ENCODE measurements at places on chromosomes 3 and 15.
A peak's percentile ranks its signal among the peaks of the same experiment; 100 is the strongest.

DNA sequence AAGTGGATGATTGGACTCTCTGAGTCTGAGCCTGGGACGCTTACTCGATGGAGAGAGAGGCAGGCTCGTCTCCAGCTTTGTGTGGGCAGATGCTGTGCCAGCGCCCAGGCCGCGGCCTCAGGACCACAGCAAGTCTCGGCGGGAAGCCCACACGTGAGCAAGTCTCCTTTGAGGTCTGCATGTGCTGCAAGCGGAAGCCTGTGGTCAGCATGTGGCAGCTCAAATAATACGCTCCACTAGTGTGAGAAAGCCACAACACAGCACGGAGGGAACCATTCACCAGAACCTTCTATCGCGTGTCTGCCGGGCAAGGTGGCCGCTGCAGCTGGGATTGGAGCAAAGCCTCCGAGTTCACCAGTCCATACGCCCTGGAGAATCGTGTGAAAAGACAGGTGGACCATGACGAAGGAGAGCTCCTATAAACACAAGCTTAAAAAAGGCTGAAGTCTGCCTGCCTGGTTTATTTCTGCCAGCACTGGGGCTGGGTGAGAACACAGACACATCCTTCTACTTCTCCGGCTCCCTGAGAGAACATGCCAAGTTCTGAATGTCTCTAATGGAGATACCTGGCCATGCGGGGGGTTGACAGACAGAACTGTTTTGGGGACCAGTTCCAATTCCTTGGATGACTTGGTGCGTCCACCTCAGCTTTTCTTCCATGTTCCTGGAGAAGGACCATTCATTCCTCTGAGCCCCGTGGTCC is 82.0 kb upstream of the LRIG1 start:
- no peak overlapping the region for H3K4me3 ChIP-seq
- peaks cover 5% of the 10 kb centered on the region for H3K27me3 ChIP-seq
- peak overlapping the region; percentile 10 for H3K27ac ChIP-seq

- H3K27me3 ChIP-seq = peaks cover 12% of the 10 kb centered on the region
- H3K27ac ChIP-seq = no peak overlapping the region
- H3K36me3 ChIP-seq = no peaks in the 10 kb centered on the region
- peaks cover 34% of the 10 kb centered on the region for H3K4me1 ChIP-seq
Measured at GRCh38 chr15:78343276-78344060, 3.3 kb downstream of the CRABP1 start.

DNA sequence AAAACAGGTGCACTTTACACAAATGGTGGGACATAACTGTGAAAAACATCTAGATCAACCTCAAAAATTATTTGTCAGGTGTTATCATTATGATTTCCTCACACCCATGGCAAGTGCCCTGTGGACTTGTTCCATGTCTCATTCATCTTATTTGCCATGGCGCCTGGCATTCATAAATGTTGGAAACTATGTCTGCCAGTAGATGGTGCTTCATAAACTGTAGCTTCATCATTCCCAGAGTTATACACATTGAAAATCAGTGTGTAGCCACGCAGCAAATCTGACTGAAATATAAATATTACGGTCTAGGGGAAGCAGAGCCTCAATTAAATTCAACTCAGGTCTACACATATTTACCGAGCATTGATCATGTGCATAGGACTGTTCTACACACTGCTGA is 90.7 kb downstream of the IMPG2 start:
- H3K27ac ChIP-seq = no peak overlapping the region
- H3K36me3 ChIP-seq = no peaks in the 10 kb centered on the region
- no peak for DNase-seq
- H3K27me3 ChIP-seq = no peaks in the 10 kb centered on the region
- H3K4me1 ChIP-seq = peaks cover 6% of the 10 kb centered on the region
- no peak overlapping the region for H3K4me3 ChIP-seq

DNA sequence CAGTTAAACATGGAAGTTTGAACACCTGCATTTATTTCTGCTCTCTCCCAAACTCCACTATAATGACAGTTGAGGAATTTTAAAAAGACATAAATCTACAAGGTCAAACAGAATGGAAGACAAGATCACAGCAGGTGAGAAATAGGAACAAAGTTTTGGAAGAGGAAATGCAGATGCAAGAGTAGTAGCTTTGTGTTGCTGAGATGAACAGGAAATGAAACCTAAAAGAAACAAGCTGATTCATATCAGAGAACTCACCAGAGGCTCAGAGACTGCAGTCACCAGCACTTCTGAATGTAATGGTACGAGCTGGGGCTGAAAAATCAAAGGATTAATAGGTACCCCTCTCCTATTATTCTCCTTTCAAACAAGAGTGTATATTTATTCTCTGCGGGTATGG is 459.9 kb downstream of the RAP2B start:
- no peak overlapping the region for H3K27ac ChIP-seq
- no peaks in the 10 kb centered on the region for H3K27me3 ChIP-seq
- no peaks in the 10 kb centered on the region for H3K36me3 ChIP-seq
- no peak for DNase-seq
- no peak overlapping the region for H3K4me3 ChIP-seq
- H3K4me1 ChIP-seq = no peaks in the 10 kb centered on the region

GRCh38 chr3:41258239-41258800 is 59.0 kb downstream of the CTNNB1 start:
- H3K36me3 ChIP-seq = no peaks in the 10 kb centered on the region
- peaks cover 3% of the 10 kb centered on the region for H3K27me3 ChIP-seq
- H3K4me1 ChIP-seq = no peaks in the 10 kb centered on the region
- DNase-seq = no peak

DNA sequence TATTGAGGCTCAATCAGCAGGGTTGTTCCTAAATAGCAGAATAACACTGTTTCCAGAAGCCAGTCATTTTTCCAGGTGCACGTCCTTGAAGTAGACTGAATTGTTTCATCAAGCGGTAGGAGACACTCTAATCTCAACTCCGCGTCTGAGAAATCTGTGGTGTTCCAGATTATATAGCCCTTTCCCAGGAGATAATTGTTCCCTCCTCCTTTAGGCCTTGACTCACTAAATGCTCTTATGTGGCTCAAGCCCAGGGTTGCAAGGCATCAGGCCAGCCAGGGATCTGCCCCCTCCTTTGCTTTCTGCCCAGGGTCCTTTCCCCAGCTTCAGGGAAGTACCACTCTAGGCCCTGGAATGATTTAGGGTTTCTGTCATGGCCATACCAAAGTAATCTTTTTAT is 5.7 kb upstream of the HLTF start:
- DNase-seq = no peak
- H3K4me3 ChIP-seq = no peak overlapping the region
- peaks cover 8% of the 10 kb centered on the region for H3K4me1 ChIP-seq
- peaks cover 3% of the 10 kb centered on the region for H3K36me3 ChIP-seq
- peaks cover 12% of the 10 kb centered on the region for H3K27me3 ChIP-seq

Data from nephron progenitor cell (in vitro differentiated cells).